ENCODE measurements at places on chromosomes 3 and 15. TPM values are rescaled to one million over a fixed set of nuclear protein-coding genes. Genes with fewer than 3 reads are reported as not detected.

Gene SLC22A14
- total RNA-seq: not detected

Gene RBP2
- not detected for total RNA-seq

DNA sequence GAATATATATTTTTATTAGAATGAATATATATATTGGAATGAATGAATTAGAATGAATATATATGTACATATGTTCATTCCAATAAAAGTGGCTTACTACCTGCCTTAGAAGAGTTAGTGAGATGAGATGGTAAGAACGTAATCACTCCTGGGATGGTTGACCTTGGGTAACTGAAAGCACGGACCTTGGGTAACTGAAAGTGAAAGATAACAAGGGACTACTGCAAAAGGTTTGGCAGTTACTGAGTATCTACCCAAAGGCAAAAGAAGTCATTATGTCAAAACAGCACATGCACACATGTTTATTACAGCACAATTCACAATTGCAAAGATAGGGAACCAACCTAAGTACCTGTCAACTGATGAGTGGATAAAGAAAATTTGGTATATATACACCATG is 16.5 kb downstream of the ARNT2 start:
- DNase-seq: no peak

- no peak for DNase-seq
Measured at GRCh38 chr3:123536153-123536895, 48.5 kb downstream of the HACD2 start.

- no peak for DNase-seq
Measured at GRCh38 chr3:97059168-97059567, 244.8 kb downstream of the EPHA6 start.

DNA sequence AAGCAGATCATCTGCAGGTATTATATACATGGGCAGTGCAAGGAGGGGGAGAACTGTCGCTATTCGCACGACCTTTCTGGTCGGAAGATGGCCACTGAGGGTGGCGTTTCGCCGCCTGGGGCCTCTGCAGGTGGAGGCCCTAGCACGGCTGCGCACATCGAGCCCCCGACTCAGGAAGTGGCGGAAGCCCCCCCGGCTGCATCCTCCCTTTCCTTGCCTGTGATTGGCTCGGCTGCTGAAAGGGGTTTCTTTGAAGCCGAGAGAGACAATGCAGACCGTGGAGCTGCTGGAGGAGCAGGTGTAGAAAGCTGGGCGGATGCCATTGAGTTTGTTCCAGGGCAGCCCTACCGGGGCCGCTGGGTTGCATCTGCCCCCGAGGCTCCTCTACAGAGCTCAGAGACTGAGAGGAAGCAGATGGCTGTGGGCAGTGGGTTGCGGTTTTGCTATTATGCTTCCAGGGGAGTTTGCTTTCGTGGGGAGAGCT is 639 bp downstream of the MKRN3 start:
- peak; percentile 13 for DNase-seq

GRCh38 chr15:57306161-57306943 is 70.0 kb upstream of the CGNL1 start:
- DNase-seq: peak; percentile 53

GRCh38 chr3:3366386-3366785 is 186.9 kb upstream of the CRBN start:
- DNase-seq: no peak

All from endothelial cell of umbilical vein (primary cell).